ENCODE measurements at places on chromosomes 6 and 20. TPM values are rescaled to one million over a fixed set of nuclear protein-coding genes. Genes with fewer than 3 reads are reported as not detected.

- no peak overlapping the region for H3K4me3 ChIP-seq
- H3K27ac ChIP-seq: no peak overlapping the region
- peaks cover 6% of the 10 kb centered on the region for H3K4me1 ChIP-seq
- no peaks in the 10 kb centered on the region for H3K27me3 ChIP-seq
These were observed 139.8 kb downstream of the SOX4 start for GRCh38 chr6:21733311-21733710.

- no peak for DNase-seq
- H3K4me1 ChIP-seq: no peaks in the 10 kb centered on the region
- no peaks in the 10 kb centered on the region for H3K36me3 ChIP-seq
- no peak overlapping the region for H3K4me3 ChIP-seq
These were observed 52.4 kb downstream of the MAP3K7 start for GRCh38 chr6:90534337-90535025.

GRCh38 chr6:133159255-133159795 is 81.8 kb upstream of the EYA4 start:
- no peaks in the 10 kb centered on the region for H3K4me1 ChIP-seq
- no peaks in the 10 kb centered on the region for H3K36me3 ChIP-seq
- H3K27ac ChIP-seq: no peak overlapping the region
- DNase-seq: no peak

- no peaks in the 10 kb centered on the region for H3K4me1 ChIP-seq
- no peak overlapping the region for H3K27ac ChIP-seq
- no peak for DNase-seq
- peak overlapping the region; percentile 6 for H3K4me3 ChIP-seq
These were observed 1.9 kb downstream of the FAM135A start for GRCh38 chr6:70415247-70415646.

GRCh38 chr6:90186637-90187371 is 109.8 kb downstream of the BACH2 start:
- H3K4me1 ChIP-seq: peaks cover 4% of the 10 kb centered on the region
- no peak overlapping the region for H3K4me3 ChIP-seq
- H3K27ac ChIP-seq: no peak overlapping the region

The CPNE5 gene
- total RNA-seq: 0.84 TPM

GRCh38 chr20:36472637-36473090 is 68.7 kb upstream of the MYL9 start:
- H3K27me3 ChIP-seq: no peaks in the 10 kb centered on the region
- peaks cover 54% of the 10 kb centered on the region for H3K4me1 ChIP-seq

The SLC29A1 gene
- 83.1 TPM for total RNA-seq

DNA sequence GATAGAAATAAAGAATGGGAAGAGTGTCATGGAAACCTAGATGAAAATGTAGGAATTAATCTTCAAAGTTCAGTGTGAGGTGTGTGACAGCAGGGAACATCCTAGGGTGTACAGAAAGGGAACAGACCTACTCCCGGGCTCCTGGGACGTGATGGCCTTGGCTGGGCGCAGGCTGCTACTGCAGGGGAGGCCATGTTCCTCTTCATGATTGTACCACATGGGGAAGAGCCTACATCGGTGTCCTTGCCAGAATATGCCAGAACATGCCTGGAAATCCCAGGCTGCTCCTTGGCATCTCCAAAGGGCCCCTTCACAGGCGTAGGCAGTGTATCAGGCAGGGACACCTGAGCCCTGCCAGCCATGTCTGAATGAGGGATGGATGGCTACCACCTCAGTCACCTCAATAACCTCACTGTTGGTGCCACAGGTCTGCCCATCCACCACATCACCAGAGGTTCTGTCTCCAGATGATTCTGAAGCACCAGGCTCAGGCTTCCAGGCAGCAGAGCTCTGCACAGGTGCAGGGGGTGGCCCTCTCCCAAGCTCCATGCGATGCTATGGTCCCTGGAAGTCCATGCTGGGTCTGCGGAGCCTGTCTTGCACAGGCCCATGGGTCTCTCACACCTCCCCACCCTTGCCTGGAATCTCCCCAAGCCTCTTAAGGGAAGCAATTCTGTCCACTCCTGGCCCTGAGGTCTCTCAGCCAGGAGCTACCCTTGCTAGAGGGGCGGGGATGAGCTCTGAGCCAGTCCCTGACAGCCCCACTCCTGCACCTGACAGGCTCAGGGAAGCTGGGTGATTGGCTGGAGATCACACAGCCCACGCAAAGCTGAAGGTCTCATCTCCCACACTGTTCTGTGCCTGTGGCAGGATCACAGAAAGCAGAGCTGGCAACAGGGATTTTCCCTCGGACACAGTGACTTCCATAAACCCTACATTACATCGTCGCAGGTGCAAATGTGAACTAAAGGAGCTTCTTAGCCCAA is 20.2 kb downstream of the RAMACL start:
- H3K27me3 ChIP-seq: no peaks in the 10 kb centered on the region
- no peaks in the 10 kb centered on the region for H3K4me1 ChIP-seq
- H3K36me3 ChIP-seq: no peaks in the 10 kb centered on the region
- no peak for DNase-seq

DNA sequence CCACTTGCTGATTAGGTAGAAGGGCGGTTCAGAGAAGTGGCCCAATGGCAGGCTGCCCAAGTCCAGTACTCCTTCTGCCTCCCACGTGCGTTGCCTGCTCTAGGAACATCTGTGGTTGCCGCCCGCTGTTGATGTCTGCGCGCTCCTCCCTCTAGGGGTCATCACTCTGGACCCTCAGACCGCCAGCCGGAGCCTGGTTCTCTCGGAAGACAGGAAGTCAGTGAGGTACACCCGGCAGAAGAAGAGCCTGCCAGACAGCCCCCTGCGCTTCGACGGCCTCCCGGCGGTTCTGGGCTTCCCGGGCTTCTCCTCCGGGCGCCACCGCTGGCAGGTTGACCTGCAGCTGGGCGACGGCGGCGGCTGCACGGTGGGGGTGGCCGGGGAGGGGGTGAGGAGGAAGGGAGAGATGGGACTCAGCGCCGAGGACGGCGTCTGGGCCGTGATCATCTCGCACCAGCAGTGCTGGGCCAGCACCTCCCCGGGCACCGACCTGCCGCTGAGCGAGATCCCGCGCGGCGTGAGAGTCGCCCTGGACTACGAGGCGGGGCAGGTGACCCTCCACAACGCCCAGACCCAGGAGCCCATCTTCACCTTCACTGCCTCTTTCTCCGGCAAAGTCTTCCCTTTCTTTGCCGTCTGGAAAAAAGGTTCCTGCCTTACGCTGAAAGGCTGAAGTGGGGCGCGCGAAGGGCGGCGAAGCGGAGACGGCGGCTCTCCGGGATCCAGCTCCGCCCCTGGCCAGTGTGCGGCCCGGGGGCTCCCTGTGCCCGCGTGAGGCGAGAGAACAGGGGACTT is 8.5 kb downstream of the TRIM15 start:
- no peaks in the 10 kb centered on the region for H3K4me1 ChIP-seq
- no peak overlapping the region for H3K4me3 ChIP-seq
- no peaks in the 10 kb centered on the region for H3K36me3 ChIP-seq
- peaks cover 88% of the 10 kb centered on the region for H3K27me3 ChIP-seq

DNA sequence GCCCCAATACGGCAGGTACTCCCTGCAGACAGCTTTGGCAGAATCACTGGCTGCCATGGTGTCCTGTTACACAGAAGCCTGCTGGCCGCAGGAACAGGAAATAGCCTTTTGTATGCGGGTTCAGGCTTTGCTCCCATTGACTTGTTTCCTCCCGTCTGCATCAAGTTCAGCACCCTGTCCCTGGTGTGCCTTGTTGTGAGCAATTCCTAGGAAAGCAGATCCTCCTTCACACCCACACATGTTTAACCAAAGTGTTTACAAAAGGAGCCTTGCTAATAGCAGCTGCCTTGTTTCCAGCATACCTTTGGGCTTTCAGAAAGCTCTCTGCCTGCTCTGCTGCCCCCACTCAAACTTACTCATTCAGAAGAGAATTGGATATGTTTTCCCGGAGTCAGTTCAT is 127.2 kb upstream of the SUPT3H start:
- no peaks in the 10 kb centered on the region for H3K27me3 ChIP-seq
- no peaks in the 10 kb centered on the region for H3K36me3 ChIP-seq
- no peak for DNase-seq
- no peaks in the 10 kb centered on the region for H3K4me1 ChIP-seq
- no peak overlapping the region for H3K27ac ChIP-seq

The CFAP206 gene
- not detected for total RNA-seq

- no peak overlapping the region for H3K4me3 ChIP-seq
- no peak overlapping the region for H3K27ac ChIP-seq
- no peaks in the 10 kb centered on the region for H3K36me3 ChIP-seq
These were observed 580.1 kb downstream of the TFAP2B start for GRCh38 chr6:51398793-51399192.

The OPRM1 gene
- total RNA-seq: not detected

DNA sequence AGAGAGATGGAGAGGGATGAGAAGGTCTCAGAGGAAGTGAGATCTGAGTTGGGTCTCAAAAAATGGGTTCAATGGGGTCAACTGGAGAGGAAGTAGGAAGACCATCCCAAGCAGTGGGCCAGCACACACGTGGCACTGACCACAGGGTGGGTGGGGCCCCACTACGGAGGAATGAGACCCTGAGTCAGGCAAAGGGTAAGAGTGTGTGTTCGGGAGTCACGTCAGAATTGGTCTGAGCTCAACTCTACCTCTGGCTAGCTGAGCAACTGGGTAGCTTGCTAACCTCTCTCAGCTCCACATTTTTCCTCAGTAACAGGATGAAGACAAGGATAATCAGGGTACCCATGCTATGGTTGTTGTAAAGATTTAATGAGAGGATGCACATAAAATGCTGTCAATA is 79.0 kb downstream of the TRERF1 start:
- no peak overlapping the region for H3K27ac ChIP-seq
- H3K36me3 ChIP-seq: no peaks in the 10 kb centered on the region
- DNase-seq: no peak
- H3K4me1 ChIP-seq: no peaks in the 10 kb centered on the region
- no peaks in the 10 kb centered on the region for H3K27me3 ChIP-seq

- H3K36me3 ChIP-seq: no peaks in the 10 kb centered on the region
- no peak overlapping the region for H3K27ac ChIP-seq
- no peak overlapping the region for H3K4me3 ChIP-seq
- no peaks in the 10 kb centered on the region for H3K27me3 ChIP-seq
These were observed 992 bp downstream of the ZSCAN16 start for GRCh38 chr6:28125401-28125800.

The HECA gene
- total RNA-seq: 39.3 TPM

DNA sequence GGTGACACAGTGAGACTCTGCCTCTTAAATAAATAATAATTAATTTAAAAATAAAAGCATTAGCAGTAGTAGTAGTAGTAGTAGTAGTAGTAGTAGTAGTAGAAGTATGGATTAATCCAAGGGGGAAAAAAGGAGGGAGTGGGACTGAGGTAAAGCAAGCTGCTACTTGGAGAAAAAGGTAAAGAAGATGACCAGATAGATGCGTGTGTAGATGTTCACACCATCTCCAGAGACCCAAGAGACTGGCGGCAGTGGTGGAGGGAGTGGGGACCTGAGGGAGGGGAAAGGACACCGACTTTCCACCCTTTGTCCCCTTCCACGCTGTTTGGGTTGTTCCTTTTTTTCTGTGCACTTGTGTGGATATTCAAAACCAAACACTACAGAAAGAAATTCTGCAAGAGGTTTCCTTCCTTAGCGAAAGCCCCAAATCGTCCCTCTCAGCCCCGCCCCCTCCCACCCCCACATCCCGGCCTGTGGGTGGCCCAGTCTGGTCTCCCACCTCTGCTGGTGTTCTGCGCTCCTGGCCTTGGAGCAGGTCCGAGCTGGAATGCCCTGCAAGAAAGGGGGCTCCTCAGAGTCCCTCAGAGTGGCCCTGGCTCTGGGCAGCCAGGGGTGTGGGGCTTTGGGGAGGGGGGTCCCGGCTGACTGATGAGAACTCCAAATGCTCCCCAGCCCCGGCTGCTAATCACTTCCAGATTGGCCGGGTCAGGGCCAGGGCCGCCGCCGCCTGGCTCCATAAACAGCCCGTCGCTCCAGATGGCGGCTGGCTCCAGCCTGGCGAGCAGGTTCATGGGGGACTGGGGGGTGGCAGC is 60.2 kb downstream of the UBE2V1 start:
- H3K27me3 ChIP-seq: no peaks in the 10 kb centered on the region
- no peak overlapping the region for H3K27ac ChIP-seq
- no peak for DNase-seq
- H3K4me1 ChIP-seq: peaks cover 12% of the 10 kb centered on the region

DNA sequence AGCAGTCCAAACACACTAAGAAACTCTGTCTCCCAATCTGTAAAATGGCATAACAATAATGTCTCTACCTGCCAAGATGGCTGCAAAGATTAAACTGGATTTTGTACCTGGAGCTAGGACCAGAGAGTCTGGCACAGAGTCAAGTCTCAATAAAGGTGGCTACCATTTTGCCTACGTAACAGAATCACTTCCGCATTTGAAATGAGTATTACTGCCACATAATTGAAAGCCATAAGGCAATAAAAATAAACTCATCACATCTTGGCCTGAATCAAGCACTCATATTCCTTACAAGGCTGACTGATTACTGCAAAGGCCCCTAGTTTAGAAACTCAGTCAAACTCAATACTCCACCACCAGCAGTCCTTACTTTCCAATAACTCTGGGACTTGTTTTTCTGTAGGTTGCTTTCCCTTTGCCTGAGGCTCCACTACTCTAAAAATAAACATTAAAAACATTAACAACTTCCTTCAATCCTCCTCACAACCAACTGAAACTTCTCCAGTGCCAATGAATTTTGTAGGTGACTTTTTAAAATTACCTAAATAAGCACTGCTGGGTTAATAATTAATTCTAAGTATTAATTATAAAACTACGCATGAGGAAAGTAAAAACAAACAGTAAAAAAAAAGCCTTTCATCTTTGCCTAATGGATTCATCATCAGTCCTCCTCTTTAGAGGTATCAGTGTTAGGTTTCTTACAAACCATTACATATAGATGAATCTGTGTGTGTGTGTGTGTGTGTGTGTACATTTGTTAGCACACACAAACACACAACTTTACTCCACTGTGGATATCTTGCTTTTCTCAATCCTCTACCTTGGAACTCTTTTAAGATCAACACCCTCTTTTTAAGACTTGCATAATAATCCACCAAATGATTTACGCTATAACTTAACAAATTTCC is 3.7 kb downstream of the KIF16B start:
- no peaks in the 10 kb centered on the region for H3K36me3 ChIP-seq
- H3K27ac ChIP-seq: no peak overlapping the region
- no peak overlapping the region for H3K4me3 ChIP-seq
- no peaks in the 10 kb centered on the region for H3K27me3 ChIP-seq
- peaks cover 17% of the 10 kb centered on the region for H3K4me1 ChIP-seq

DNA sequence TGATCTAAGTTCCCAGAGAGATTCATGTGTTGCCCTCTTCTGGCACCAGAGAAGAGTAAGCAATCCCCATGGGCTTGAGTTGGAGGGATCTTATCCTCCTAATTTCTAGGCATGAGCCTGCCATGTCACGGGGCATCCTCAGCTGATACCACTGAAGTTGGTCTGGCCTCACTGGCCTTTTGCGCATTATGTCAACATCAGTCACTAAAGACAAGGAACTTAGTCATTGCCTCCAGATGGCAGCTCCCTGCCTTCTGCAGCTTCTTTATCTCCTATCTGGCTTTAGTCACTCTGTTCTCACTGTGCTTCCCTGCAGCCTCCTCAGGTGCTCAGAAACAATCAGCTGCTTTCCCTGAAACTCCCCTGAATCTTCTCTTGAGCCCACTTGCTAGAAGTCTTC is 312.2 kb downstream of the ADGRG6 start:
- no peaks in the 10 kb centered on the region for H3K4me1 ChIP-seq
- no peak overlapping the region for H3K27ac ChIP-seq
- H3K27me3 ChIP-seq: no peaks in the 10 kb centered on the region
- no peak for DNase-seq
- no peak overlapping the region for H3K4me3 ChIP-seq

The C6orf15 gene
- total RNA-seq: not detected

Measured in tibial nerve (tissue), 4 donors.